Activated T-helper 1 cell treated with Interleukin-2 at 50 U/mL for 16 hours (primary cell): ENCODE measurements at places on chromosomes 16 and 17.

GRCh38 chr17:3964203-3965117 is at the start of gene ATP2A3:
TSS of gene ATP2A3 (minus strand) at chr17:3964437. CDS start at chr17:3964291, 146 bp downstream.
- peak; percentile 73 for DNase-seq

DNA sequence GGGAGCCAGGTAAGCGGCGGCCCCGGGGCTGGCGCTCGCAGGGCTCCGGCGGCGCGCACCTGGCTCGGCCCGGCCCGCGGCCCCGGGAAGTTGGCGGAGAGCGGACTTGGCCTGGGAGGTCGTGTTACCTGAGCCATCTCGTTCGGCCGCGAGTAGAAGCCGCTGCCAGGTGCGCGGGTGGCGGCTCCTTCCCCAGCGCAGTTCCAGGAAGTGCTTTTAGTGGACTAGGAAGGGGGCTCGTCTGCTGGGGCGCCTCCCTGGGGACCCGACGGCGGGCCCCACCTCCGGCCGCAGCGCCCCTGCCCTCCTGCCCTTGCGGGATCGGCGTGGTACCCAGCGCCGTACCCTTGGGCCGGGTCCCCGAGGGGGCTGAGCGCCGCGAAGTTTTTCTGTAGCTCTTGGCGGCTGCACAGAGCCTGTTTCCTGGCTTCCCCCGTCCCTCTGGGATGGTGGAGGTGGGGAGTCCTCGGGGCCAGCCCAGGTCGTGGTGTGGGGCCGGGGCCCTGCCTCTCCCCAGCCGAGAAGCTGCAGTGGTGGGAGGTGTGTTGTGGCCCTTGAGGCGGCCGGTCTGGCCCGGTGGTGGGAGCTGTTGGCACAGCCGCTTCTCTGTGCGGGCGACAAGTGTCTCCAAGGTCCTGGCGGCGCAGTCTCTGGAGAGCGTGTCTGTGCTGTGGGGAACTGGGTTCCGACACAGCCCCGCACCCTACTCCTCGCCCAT is 96.9 kb downstream of the RAB11FIP4 start:
- no peak for DNase-seq

DNA sequence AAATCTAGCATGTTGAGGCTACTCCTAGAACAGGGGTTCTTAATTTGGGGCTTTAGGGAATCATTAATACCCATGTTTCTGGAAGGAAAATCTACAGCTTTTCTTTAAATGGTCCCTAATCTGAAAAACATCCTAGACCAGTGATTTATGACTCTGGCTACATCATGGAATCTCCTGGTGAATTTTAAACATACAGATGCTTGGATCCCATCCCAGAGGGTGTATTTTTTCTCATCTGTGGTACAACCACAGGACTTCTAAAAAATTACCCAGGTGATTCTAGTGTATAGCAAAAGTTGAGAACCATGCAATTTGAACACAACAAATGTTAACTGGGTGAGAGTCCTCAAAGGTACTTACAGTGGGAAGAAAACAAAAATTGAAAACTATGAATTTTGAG is 41.5 kb downstream of the KANSL1 start:
- no peak for DNase-seq

DNA sequence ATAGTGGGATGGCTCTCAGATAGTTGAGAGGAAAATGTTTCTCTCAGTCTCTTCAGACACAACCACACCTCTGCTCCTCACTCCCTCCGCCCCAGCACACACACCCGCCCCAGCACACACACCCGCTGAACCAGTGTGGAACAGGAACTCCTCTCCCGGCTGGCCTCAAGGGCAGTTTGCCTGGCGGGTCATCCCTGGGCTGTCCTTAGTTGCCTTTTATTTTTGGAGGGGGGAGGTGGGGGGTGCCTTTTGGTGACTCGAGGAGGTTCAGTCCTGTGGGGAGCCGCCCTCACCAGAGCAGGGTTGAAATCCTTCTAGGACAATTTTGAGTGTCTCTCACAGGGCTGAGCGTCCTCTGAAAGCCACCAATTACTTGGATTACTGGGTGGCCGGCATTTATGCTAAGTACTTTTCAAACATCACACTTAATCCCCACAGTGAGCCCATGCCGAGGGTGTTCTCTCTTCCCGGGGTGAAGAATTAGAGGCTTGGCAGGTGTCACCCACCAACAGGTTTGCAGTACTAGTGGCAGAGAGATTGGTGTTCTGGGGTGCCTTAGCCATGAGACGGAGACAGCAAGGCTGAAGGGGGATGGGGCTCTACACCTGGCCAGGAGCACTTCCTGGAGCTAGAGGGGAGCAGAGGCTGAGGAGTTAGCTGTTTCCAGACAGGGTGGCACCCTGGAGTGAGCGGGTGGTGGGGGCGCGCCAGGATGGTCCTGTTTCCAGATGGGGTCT is 2.8 kb downstream of the RASD1 start:
- DNase-seq, result no peak

DNA sequence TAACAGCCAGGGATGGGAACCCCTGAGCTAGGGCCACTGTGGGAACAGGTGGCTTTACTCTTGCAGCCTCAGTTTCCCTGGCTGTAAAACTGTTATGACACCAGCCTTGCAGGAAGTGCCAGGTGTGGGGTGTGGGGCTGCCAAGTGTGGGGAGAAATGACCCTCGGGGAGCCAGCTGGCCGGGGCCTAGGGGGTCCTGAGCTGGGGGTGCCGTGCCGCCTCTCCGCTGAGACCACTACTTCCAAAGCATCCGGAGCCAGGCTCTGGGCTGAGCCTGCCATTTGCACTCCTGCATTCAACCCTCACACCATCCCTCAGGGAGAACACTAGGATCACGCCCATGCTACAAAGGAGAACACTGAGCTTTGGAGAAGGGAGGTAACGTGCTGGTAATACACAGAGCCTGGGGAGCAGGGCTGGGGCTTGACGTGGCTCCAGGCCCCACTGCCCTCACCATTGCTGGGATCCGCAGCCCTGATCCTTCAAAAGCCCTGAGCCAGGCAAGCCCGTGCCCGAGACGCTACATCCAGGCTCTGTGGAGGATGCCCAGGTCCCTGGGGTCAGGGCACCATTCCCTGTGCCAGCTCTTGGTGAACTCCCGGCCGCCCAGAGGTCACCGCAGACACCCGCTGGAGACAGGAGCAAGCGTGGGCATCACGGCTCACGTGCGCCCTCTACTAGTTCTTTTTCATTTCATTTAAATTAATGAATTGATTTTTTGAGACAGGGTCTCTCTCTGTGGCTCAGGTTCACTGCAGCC is 28.8 kb upstream of the GINS2 start:
- DNase-seq, result peak; percentile 10

- no peak for DNase-seq
These were observed 14.2 kb downstream of the SPHK1 start for GRCh38 chr17:76398523-76399174.

DNA sequence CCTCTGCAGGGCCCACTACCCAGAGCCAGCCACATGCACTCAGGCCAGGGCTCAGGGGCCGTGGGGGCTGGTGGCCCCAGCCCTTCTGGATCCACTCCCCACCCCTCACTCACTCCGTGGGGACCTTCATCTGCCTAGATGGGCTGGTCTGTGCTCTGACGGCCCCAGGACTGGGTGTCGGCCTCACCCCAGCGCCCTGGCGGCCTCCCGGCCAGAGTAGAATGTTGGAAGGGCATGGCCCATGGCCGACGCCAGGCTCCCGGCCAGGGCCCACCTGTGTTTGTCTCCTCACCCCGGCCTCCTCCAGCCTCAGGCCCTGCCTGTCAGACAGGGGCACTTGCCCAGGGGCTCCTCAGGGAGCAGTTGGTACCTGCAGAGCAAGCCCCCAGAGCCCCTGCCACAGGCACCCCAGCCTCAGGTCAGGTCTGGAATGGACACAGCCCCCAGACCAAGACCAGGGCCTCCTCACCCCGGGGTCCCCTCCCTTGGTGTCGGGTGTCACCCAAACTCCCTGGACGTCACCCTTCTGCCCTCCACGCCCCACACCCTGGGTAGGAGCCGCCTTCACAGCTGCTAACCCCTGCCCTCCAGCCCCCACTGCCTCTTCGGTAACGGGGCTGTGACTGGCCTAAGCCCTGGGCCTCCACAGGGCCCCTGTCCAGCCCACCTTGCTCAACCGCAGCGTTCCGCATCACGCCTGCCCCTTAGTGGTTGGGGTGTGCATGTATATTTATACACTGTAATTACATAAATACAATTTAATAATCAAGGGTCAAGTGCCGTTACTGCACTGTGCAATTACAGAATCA is 3.0 kb upstream of the CDH15 start:
- DNase-seq, result no peak

DNA sequence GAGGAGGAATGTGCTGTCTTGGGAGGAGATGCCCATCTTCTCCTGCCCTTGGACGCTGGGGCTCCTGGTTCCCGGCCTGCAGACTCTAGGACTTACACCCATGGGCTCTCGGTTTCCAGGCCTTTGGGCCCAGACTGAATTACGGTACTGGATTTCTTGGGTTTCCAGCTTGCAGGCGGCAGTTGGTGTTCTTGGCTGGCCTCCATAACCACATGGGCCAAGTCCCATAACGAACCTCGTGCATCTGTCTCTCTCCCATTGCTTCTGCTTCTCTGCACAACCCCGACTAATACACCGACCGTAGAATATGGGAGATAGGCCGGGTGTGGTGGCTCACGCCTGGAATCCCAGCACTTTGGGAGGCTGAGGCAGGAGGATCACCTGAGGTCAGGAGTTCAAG is 162.6 kb downstream of the SDK2 start:
- no peak for DNase-seq

DNA sequence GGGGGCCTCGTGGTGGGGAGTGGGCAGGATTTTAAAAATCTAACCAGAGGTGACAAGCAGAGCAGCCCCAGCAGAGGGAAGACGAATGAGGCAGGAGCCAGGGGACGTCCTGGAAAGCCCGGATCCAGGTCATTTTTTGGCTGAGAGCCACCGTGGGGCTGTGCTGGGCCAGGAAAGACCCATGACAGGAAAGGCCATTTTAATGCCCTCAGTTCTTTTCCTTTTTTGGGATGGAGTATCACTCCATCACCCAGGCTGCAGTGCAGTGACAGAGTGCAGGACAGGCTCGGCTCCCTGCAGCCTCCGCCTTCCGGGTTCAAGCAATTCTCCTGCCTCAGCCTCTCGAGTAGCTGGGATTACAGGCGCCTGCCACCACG is 30.5 kb upstream of the JPH3 start:
- DNase-seq, result no peak

DNA sequence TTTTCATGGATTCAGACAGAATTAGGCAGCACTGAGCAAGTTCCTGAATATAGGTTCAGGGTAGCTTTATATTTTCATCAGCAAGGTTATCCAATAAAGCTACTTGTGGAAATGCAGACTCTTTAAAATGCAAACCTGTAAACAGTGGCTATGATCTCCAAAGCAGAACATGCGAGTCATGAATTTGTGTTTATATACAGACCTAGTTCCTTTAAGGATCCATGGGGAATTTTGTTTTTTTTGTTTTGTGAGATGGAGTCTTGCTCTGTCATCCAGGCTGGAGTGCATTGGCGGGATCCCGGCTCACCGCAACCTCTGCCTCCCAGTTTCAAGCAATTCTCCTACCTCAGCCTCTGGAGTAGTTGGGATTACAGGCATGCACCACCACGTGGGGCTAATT is 14.8 kb downstream of the CLEC16A start:
- no peak for DNase-seq

GRCh38 chr16:88430524-88431446 is 22.3 kb upstream of the ZFPM1 start:
- peak; percentile 24 for DNase-seq

DNA sequence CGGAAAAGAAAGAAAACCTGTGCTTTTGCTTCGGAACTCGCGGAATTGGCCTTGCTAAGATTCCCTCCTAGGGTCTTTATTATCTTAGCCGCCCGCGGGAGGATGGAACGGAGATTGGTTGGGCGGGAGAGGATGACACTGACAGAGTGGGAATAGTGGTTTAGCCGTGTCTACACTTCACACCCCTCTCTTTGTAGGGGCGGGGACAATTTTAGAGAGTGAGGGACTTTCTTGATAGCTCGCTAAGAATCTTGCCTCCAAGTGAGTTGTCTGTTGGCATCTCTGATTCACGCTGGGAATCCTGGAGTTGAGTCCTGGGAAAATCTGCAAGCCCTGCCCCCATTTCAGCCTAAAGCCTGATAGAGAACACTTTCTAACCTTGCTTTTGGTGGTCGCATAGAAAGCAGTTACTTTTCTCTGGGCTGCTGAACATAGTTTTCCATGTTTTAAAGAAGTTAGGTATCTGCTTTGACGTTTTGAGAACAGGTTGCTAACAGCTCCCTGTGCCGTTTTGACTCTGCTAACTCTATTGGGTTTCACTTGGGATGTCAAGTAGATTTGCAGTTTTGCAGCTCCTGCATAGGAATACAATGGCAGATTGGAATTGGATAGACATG is 697 bp downstream of the NOL11 start:
- DNase-seq, result peak; percentile 7

DNA sequence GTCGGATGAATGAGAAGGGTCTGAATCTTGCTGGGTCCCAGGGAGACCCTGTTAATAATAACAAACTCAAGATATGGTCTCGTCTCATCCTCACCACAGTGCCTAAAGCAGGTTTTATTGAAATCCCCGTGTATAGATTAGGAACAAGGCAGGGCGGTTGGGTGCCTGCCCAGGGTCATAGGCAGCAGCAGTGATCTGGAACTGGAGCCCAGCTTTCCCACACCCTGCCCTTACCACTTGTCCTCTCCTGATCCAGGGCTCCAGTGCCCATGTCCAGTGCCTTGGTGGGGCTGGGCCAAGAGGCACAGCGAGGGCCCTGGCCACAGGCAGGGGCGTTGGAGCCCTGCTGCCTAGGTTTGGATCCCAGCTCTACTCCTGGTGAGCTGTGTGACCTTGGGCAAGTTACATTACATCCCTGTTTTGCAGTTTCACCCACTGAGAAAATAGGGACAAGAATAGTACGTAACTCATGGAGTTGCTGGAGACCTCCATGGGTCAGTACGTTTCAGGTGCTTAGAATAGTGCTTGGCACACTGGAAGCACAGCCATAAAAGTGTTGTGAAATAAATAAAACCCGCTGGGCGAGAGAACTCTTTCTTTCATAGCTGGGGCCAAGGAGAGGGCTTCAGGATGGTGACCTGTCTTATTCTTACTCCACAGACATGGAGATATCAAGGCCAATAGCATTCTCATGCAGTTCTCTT is 13.9 kb downstream of the SOCS3 start:
- DNase-seq, result no peak

- DNase-seq, result no peak
These were observed 27.7 kb downstream of the CDIP1 start for GRCh38 chr16:4510747-4511426.

DNA sequence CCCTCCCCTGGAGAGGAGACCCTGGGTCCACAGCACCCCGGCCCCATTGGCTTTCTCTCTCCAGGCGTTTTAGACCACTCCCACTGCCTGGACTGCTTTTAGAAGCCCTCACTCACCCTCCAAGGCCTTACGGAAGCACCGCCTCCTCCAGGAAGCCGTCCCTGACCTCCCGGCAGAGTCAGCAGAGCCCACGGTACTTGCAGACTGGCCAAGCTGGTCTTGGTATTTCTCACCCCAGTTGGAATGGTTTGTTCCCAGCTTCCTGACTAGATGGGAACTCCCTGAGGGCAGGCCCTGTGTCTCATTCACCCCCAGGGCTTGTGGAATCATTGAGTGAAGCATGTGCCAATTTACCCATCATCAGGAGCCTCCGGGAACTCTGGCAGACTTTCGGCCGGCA is 9.2 kb downstream of the SCGB1C2 start:
- no peak for DNase-seq

DNA sequence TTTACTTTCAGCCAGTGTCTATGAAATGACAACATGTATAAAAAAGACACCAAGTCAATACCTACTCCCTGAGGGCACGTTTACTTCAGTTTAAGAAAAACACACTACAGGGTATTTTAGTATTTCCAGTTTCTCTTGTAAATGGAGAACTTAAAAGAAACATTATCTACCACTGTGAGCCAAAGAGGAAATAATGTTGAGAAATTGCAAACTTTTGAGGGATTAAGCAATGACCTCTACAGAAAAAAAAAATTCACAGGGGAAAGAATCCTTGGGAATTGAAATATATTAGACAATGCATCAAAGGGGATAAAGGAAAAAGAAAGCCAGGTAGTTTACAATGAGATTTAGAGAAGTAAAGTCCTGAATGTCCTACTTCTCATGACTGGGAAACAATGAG is 126.0 kb downstream of the KCNJ2 start:
- no peak for DNase-seq
